ENCODE measurements at places on chromosomes 16 and 17.

GRCh38 chr16:70738083-70738977 is 52.5 kb upstream of the MTSS2 start:
- DNase-seq = peak; percentile 62

- peak; percentile 48 for DNase-seq
These were observed at the start of gene IRX5 for GRCh38 chr16:54930005-54930868. IRX5 (plus strand) TSS chr16:54930865; CDS start chr16:54931199, 334 bp downstream.

DNA sequence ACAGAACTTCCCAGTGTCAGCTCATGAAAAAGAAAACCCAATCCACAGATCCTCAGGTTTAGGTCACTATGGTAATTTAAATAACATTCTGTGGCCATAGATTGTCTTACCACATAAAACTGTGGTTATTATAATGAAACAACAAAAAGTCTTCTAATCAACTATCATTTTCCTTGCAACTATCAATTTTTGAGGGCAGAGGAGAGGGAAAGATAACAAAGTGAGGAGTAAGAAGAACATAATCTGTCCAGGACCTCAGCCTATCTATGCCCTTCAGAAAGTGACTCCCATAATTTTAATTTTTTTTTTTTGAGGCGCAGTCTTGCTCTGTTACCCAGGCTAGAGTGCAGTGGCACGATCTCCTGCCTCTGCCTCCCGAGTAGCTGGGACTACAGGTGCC is 4.0 kb upstream of the GGNBP2 start:
- no peak for DNase-seq

DNA sequence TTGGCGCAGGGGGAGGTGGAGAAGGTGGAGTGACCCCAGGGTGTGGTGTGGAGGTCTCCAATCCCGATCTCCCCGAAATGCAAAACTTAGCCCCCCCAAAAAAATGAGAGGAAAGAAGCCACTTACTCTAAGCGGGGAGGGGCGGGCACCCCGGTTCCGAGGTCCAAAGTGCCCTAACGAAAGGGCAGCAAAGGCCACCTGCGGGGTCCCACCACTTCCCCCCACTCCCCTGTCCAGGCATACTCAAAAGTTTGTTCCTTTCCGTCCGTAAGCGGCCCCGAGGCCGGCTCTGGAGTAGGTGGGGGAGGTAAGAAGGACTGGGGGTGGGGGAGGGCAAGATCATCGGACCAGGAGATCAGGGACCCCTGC is 1.1 kb downstream of the TOX3 start:
- DNase-seq = no peak

GRCh38 chr17:81031566-81032550 is 3.1 kb upstream of the BAIAP2 start:
- DNase-seq = no peak

GRCh38 chr16:10122546-10122945 is 59.7 kb downstream of the GRIN2A start:
- no peak for DNase-seq

- DNase-seq = no peak
These were observed 60.6 kb downstream of the AIPL1 start for GRCh38 chr17:6374271-6374691.

- no peak for DNase-seq
These were observed 2.3 kb upstream of the CDH11 start for GRCh38 chr16:65124212-65124548.

- no peak for DNase-seq
These were observed 273.5 kb upstream of the RPL38 start for GRCh38 chr17:73929860-73930430.

GRCh38 chr17:79777120-79777893 is 641 bp upstream of the CBX2 start:
- peak; percentile 52 for DNase-seq

- no peak for DNase-seq
These were observed 20.2 kb upstream of the CCL1 start for GRCh38 chr17:34383216-34383615.

DNA sequence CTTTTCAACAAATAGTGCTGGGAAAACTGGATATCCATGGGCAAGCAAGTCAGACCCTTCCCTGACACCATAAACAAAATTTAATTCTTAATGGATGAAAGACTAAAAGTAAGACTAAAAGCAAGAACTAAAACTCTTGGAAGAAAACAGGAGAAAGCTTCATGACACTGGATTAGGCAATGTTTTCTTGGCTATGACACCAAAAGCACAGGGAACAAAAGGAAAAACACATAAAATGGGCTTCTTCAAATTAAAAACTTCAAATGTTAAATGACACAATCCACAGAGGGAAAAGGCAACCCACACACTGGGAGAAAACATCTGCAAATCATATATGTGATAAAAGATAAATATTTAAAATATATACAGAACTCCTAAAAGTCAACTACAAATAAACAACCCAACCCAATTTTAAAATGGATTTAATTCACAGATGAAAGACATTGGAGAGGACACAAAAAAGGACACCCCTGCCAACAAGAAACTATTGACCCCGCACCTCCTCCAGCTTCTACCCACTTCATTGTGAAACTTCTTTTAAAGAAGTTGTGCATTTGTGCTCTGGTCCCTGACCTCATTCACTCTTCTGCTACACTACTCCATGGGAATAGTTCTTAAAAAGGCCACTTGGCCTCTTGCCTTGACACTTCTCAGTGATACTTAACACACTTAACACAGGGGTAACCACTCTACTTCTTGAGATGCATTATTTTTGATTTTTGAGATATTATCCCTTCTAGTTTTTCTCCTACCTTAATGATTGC is 80.3 kb downstream of the TRIM37 start:
- no peak for DNase-seq

DNA sequence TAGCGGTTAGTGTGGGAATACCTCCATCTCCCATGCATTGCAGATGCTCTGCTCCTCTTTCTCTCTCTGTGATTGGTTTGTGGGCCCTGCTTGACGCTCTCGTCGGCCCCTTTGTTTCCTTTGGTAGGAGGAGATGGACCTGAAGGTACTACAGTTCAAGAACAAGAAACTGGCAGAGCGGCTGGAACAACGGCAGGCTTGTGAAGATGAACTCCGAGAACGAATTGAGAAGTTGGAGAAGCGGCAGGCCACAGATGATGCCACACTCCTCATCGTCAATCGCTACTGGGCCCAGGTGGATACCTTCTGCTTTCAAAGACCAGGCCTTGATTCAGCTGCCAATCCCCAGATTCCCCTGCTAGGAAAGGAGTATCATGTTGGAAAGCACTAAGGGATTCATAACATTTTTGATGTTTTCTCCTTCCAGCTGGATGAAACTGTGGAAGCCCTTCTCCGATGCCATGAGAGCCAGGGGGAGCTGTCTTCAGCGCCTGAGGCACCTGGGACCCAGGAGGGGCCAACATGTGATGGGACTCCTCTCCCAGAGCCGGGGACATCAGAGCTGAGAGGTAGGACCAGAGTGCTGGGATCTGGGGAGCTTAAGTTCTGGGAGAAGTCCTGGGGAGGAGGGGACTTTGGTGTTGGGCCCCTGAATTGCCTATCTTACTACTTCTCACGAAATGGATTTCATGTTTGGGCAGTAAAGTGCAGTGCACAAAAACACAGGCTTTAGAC is 1.0 kb downstream of the RNF40 start:
- DNase-seq = no peak

- no peak for DNase-seq
These were observed 10.7 kb downstream of the PDK2 start for GRCh38 chr17:50105811-50106210.

DNA sequence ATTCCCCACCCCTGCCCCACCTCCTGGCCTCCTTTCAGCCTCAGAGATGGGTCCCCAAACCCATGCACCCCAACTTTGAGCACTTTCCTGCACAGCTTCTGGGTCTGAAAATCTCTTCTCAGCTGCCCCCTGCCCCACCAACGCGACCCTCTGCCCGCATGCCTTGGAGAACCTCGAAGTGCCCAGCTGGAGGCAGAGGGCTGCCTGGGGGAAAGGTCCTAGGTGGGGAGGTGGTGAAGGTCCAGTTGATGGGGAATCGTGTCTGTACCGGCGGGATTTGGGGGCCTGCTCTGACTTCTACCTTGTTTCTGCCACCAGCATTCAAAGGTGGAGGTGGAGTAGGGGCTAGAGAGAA is 1.3 kb downstream of the NKD1 start:
- no peak for DNase-seq

GRCh38 chr16:79677799-79678530 is 77.4 kb upstream of the MAF start:
- DNase-seq = no peak

DNA sequence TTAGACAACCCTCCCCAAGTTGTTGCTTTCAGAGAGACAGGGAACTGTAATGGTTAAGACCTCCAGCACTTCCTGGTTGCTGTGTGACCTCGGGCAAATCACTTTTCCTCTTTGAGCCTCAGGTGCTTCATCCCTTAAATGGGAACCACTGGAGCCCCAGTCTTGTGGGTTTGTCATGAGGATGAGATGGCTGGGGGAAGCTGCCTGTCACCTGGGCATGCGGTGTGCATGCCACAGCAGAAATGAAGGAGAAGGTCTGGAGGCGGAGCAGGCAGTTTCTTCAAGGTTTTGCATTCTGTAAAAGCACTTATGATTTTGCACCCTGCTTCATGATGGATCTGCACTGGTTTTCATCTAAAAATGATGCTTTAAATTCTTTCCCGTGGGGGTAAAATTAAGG is 22.1 kb downstream of the NAGPA start:
- DNase-seq = no peak

DNA sequence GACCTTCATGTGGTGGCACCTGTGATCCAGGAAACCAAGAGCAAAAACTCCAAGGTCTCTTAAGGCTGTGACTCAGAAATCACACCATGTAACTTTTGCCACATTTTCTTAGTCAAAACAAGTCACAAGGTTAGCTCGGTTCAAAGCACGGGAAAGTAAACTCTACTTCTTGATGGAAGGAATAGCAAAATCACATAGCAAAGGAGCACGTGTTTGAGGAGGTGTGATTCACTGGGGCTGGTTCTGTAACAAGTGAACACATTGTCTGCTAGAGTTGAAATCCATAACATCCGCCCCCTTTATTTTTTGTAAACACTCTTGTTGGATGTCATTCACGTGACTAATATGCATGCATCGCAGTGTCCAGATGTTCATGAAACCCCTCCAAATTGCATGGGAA is 415.0 kb upstream of the MAF start:
- no peak for DNase-seq

- DNase-seq = no peak
These were observed 622 bp downstream of the HOXB6 start for GRCh38 chr17:48603959-48604769.

GRCh38 chr17:4256952-4257351 is 6.8 kb downstream of the ANKFY1 start:
- DNase-seq = no peak

- peak; percentile 55 for DNase-seq
These were observed 5.2 kb upstream of the NUBP1 start for GRCh38 chr16:10738231-10739077.

DNA sequence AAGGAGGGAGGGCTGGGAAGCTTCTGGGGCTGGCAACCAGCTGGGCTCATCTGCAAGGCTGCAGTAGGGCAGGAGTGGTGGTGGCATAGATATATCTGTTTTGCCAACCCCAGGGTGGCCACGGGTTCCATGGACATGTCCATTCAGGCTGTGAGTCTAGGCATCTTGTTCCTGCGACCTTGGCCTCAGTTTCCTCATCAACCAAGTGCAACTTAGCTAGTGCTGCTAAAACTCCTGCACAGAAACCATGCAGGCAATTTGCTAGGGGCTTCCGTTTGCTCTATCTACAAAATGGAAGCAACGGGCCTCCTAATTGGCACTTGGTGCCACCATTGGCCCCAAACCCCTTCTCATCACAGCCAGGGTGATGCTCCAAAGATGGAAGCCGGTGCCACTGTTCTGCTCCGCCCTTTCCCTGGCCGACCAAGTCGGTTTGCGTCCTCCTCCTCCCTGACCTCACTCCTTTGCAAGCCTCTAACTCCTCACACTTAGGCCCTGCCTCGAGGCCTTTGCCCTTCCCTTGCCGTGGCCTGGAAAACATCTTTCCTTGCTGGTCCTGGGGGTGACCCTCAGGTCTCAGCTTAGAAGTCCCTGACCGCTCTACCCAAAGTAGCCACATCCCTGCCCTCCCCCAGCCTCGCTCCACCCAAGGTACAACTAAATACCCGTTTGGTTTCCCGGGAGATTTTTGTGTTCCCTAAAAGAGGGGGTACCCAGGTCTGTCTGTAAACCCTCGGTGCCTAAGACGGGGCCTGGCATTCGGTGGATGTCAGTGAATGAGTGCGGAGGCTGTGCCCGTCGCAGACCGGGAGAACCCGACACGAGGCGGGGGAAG is 1.2 kb downstream of the SREBF1 start:
- DNase-seq = no peak

GRCh38 chr16:54171626-54172537 is 114.7 kb downstream of the IRX3 start:
- no peak for DNase-seq

DNA sequence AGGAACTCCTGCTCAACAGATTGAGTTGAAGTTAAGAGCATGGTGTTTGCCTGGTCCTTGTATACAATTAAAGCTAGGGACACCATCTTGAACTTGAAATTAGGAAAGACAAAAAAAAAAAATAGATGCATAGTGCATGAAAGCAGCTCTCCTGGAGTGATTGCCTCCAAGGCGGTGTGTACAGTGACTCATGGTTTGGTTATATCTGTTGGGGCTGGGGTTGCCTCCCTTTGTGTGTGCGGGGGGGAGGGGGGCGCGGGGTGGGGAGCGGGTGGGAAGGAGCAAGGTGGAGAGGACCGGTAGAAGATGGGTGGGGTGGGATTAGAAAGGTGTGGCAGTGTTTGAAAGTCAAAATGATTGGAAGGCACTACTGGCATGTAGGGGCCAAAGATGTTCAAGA is 3.4 kb downstream of the TMED6 start:
- DNase-seq = no peak

- DNase-seq = peak; percentile 81
These were observed 5.3 kb upstream of the NOS2 start for GRCh38 chr17:27805520-27806146.

DNA sequence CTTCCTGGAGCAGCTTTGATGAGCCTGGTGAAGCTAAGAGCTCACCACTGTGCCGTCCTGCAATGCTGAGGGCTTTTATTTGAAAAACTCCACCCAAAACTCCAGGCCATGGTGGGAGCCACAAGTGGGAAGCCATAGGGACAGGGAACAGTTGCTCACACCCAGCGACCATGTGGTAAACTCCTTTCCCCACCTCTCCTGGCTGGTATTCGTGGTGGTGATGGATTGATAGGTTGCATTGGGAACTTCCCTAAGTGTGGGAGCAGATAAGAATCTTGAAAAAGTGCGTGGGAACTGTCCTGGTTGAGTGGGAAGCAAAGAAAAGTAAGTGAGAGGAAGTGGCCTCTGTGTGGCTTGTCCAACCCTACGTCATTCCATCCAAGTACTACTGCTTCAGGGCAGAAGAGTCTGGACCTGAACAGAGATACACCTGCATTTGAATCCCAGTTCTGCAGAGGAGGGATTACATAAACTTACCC is at the start of gene CCL1:
Gene CCL1, minus strand, starts transcription at position 51 of the 479 bp plus-strand sequence. CDS start 72 bp downstream, outside the sequence.
- DNase-seq = no peak

- DNase-seq = no peak
These were observed 18.8 kb downstream of the HSD11B2 start for GRCh38 chr16:67449739-67450138.

DNA sequence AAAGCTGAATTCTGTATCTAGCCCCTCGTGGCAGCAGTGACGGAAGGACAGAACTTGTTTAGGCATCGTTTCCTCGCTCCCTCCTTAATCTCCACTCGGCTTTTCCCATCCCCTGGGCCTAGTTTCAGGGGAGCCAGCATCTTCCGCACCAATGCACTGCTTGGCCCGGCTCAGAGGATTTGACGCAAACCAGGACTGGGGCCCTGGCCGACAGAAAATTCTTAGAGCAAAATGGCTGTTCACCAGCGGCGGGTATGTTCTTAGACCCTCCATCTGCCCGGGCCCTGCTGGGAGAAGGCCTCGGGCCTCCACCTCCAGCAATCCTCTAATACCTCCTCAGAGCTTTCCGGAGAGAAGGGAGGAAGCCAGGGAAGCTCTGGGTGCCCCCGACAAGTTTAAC is 54.6 kb downstream of the TBC1D16 start:
- no peak for DNase-seq

GRCh38 chr16:46896314-46896968 is 12.3 kb downstream of the GPT2 start:
- DNase-seq = no peak
